Femur (tissue), 1 donor: ENCODE measurements at places on chromosomes 7 and 10.
A peak's percentile ranks its signal among the peaks of the same experiment; 100 is the strongest.

DNA sequence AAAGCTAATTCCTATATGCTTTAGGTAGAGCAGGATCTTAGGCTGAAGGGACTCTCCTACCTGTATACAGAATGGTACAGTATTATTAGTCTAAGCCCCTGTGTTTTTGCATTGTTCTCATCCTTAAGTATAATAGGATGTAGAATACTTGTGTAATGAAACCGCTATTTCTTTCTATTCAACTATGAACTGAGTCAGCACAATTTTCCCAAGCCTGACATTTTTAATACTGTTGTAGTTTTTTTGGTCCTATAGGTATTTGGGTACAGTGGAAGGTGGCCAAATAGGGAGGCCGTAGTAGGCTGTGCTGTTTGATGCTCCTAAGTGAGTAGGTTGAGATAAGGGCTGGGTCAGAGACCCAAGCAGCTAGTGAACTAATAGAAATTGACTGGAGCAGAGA is 205.1 kb downstream of the MACC1 start:
- no peak for DNase-seq

- DNase-seq = no peak
These were observed 7.0 kb downstream of the NAPEPLD start for GRCh38 chr7:103141753-103142404.

DNA sequence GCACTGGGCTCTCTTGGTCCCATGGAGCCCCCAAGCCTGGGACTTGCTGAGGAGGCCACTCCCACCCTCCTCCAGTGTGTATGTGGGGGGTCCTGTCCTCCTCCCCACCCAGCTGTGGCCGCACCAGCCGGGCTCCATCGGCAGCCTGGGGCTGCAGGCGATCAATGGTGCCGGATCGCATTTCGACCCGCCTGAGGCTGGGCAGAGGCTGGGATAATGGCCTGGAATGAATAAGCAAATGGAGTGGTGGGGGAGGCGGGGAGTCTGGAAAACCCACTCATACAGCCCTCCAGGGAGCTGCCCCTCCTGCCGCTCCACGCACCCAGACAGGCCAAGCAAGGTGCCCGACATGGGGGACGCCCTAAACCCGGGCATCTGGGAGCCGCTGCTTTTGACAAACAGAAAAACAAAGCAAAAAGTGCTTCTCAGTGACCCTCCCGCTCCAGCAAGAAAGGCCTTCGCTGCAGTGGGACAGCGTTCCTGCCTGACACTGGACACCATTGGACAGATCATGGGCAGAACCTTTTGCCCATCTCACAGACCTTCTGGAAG is 160.5 kb downstream of the NRF1 start:
- no peak for DNase-seq

- DNase-seq = no peak
These were observed 116.9 kb upstream of the KLF14 start for GRCh38 chr7:130850956-130851355.

DNA sequence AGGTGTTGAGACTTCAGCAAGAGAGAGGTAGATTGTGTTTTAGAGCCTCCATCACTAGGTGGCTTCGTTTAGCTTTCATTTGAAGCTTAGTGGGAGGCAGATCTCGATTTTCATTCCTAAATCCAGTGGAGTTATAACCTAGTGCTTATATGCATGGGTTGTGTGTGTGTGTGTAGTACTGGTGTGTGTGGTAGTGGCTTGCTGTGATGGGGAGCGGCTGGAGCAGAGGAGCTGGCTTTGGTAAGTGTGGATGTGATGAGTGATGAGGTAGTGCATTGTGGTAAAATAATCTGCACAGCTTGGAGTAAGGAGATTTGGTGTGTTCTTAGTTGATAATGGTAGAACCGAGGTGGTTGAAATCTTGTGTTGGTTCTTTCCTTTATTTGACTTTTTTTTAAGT is 43.2 kb downstream of the AP3M1 start:
- DNase-seq = no peak

DNA sequence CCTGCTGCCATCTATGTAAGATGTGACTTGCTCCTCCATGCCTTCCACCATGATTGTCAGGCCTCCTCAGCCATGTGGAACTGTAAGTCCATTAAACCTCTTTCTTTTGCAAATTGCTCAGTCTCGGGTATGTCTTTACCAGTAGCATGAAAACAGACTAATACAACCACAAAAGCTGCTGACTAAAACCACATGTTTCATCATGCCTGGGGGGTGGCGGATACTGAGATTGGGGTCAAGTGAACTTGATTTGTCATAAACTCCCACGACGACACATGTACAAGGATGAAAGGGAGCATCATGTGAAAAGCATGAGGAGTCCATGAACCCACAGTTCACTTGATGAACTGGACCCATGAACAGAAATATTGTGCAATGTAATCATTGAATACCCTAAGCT is 134.9 kb upstream of the ANK3 start:
- no peak for DNase-seq

- no peak for DNase-seq
These were observed 134.0 kb downstream of the SEMA3E start for GRCh38 chr7:83514977-83515376.

DNA sequence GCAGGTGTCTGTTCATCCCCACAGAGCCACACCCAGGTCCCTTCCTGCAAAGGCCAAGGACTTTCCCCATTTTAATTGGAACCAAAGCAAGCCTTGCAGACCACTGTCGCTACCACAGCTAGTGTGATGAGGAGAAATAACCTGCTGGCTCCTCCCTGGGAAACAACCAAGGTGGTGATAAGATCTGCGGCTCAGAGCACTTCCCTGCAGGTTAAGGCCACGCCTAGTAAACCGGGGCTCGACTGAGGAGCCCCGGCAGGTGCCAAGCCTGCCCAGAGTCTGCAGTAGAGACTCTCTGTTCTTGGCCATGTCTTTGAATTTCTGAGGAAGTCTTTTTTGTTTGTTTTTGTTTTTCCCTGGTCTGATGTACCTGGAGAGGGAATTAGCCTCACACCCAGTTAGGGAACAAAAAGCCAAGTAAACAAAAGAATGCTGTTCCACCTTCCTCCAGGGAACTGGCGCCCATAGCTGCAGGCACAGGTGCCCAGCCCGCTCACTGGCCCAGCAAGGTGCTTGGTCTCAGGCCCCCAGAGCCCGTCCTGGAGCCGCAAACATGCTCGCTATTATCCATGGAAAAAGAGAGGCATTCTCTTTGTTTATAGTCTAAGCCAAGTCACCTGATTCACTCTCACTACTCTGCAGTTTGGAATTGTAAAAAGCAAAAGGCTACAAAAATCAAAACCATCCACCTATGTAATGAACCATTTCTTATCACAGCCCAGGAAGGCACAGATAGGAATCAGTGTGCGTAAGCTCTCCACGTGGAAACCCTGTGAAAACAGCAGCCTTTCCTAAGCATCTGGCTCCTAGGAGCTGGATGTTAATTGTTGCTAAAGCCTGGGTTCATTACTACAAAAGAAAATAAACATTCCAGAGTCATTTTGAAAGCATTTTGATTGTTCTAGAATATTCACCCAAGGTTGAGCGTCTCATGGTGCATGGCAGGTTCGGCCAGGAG is 2.7 kb downstream of the GPR146 start:
- DNase-seq = no peak

GRCh38 chr10:13716081-13717071 is 129.6 kb downstream of the PRPF18 start:
- DNase-seq = no peak

- no peak for DNase-seq
These were observed 646.4 kb downstream of the GRM8 start for GRCh38 chr7:126606331-126606730.

- no peak for DNase-seq
These were observed 43.5 kb upstream of the ZMIZ1 start for GRCh38 chr10:79025199-79025832.

- no peak for DNase-seq
These were observed 482.5 kb downstream of the GLRX3 start for GRCh38 chr10:130618647-130619046.

- DNase-seq = no peak
These were observed at the start of gene LANCL2 for GRCh38 chr7:55365205-55365674. Gene LANCL2, plus strand, starts transcription at chr7:55365337. Its CDS starts 689 bp downstream, at chr7:55366026.

DNA sequence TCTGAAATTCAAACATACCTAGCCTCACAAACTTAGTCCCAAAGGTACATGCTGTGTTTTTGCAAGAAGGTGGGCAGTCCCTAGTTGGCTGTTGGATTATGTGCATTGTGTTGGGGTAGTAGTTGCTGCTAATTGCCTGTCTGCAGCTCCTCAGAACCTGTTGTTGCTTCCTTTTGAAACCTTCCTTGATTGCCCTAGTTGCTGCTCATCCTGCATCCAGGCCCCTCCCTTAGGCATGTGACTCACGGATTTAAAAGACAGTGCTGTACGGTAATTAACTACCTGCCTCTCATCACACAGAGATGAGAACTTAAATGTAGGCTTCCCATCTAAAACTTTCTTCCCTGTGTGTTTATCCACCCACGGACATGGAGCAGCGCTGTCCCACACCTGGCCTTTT is 67.7 kb downstream of the BMPR1A start:
- DNase-seq = no peak

DNA sequence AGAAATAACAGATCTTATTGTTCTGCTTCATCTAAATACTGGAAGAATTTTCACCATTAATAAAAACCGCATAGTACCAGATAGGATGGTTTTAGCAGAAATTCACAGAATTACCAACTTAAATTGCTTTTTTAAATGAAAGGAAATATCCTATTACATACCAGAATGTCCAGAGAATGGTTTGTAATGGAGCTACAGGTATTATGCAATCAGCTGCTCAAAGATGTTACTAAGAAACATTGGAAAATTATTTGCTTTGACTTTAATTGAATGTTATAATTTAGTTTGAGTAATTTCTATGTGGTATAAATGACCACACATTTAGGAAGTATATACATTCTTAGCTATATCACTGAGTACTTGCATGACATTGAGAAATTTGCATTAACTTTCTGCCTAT is 338.3 kb downstream of the ETV1 start:
- DNase-seq = no peak

DNA sequence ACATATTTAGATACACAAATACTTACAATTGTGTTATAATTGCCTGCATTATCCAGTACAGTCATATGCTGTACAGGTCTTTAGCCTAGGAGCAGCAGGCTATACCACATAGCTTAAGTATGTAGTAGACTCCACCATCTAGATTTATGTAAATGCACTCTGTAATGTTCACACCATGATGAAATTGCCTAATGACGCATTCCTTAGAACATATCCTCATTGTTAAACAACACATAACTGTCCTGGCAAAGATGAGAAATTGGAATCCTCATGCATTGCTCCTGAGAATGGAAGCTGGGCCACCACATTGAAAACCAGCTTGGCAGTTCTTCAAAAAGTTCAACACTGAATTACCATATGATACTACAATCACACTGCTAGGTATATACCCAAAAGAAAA is 1002.8 kb upstream of the CELF2 start:
- DNase-seq = no peak

DNA sequence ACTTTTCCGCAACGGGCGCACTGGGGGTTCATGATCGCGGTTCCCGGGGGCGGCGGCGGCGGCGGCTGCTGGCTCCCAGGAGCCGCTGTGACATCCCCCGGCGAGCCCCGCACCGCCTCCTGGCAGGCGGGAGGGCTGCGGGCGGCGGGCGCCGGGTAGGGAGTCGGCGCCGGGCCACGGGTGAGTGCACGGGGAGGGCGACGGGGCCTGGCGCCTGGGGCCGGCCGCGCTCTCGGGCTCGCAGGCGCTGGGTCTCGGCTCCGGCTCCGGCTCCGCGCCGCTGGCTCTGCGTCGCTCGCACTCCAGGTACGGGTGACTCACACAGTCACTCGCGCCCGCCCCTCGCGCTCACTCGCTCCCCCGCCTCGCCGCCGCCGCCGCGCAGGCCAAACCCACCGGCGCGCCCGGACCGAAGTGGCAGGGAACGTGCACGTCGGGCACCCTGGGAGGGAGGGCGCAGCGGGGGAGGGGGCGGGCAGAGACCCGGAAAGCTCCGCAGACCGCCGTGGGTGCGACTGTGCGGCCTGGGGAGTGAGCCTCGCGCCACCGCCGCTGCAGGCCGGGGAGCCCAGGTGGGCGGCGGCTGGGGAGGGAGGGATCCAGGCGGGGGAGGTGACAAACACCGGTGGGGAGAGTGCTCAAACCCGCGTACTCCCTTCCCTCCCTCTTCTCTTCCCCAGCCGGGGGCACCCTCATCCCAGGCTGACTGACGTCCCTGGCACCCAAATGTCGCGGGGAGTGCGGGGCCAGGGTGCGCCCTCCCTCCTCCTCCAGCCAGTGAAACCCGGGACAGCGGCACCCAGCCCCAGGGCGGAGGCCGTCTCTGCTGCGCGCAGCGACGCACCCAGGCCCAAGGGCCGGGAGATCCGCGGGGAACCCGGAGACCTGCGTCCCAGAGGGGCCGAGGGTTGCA is 276.9 kb upstream of the NEBL start:
- DNase-seq = peak; percentile 71

GRCh38 chr7:39624442-39624807 is 1.1 kb downstream of the RALA start:
- peak; percentile 33 for DNase-seq

GRCh38 chr7:116633131-116633988 is 38.6 kb upstream of the MET start:
- peak; percentile 20 for DNase-seq

- no peak for DNase-seq
These were observed at the start of gene HABP2 for GRCh38 chr10:113552701-113553100. Gene HABP2, plus strand, starts transcription at chr10:113553053. Its CDS starts 69 bp downstream, at chr10:113553122.

DNA sequence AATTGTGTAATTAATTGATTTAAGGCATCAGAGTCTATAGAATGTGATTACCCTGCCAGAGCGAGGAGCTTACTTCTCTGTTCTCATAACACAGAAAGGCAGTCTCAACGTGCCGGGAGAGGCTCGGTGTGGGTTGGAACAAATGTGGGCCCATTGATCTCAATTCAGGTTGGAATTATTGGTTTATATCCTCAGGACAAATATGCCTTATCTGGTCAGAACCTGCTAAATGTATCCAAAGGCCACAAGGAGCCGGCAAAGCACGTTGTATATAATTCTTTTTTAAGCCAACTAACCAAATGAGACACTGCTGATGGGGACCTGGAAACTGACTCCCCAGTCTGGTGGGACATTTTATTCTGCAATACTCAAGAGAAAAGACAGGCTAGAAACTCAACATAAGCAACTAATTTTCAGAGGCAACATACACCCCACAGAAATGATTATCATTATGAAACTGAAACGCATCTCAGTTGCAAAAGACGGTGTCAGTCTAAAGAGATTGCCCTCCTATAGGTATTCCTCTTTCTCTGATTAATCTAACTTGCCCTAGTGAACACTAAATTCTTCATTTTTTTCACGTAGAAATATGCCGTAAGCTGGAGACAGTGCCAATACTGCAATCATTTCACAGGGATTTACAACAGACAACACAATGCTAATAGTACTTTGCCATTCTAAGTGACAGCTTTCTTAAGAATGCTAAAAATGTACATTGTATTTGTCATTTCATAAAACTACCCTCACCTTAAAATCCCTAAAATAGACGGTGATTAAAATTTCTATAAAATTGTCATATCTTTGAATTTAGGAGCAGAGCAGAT is 9.4 kb downstream of the EBF3 start:
- no peak for DNase-seq
